ENCODE measurements at places on chromosomes 3 and 15.

DNA sequence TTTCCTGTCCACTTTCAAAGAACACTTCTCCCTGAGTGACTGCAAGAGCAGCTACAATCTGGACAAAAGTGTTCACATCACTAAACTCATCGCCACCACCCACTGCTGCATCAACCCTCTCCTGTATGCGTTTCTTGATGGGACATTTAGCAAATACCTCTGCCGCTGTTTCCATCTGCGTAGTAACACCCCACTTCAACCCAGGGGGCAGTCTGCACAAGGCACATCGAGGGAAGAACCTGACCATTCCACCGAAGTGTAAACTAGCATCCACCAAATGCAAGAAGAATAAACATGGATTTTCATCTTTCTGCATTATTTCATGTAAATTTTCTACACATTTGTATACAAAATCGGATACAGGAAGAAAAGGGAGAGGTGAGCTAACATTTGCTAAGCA, 1.8 kb downstream of the CCRL2 start:
- no peak overlapping the region for H3K27ac ChIP-seq
- no peaks in the 10 kb centered on the region for H3K36me3 ChIP-seq
- DNase-seq: no peak
- no peak overlapping the region for H3K4me3 ChIP-seq

DNA sequence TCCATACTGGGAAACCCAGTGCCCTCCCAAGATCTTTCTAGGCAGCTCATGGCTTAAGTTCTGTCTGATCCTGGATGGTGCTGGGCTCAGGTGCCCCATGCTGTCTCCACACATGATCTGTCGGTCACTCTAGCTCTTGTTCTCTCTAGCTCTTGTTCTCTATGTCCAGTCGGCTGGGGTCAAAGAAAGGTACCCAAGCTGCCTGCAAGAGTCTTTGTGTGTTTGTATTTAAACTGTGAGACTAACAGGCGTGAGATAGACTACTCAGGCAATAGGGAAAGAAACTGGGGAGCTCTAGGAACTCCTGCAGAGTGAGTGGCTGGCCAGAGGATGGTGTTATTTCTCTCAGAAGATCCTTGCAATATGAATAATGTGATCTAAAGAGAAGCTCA, 40.2 kb downstream of the GPR156 start:
- no peak for DNase-seq
- no peaks in the 10 kb centered on the region for H3K36me3 ChIP-seq
- no peaks in the 10 kb centered on the region for H3K4me1 ChIP-seq
- H3K4me3 ChIP-seq: no peak overlapping the region
- no peak overlapping the region for H3K27ac ChIP-seq

DNA sequence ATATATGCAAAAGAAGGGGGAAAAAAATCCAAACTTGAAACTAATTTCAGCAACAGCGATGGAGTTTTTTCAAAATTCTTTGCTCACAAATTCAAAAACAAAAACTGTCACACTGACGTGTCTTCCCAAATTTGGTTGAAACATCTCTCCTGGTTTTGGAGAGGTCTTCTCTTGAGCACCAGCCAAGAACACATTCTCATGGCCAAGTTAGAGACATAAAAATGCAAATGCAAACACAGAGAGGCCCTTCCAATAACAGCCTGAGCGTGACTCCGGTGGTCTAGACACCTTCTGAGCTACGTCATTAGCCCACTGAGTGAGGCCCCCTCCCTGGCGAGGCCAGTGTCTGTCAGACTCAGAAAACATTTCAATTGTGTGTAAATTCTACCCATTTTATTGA, 436.0 kb upstream of the PROK2 start:
- H3K36me3 ChIP-seq: no peaks in the 10 kb centered on the region
- no peaks in the 10 kb centered on the region for H3K4me1 ChIP-seq
- H3K4me3 ChIP-seq: no peak overlapping the region
- DNase-seq: no peak

- no peaks in the 10 kb centered on the region for H3K36me3 ChIP-seq
- no peak for DNase-seq
- H3K4me1 ChIP-seq: no peaks in the 10 kb centered on the region
Measured at GRCh38 chr3:21049334-21050062, 701.5 kb downstream of the ZNF385D start.

GRCh38 chr3:182979103-182979673, 1.1 kb downstream of the DCUN1D1 start:
- no peak overlapping the region for H3K27ac ChIP-seq
- no peaks in the 10 kb centered on the region for H3K27me3 ChIP-seq
- DNase-seq: no peak
- no peaks in the 10 kb centered on the region for H3K36me3 ChIP-seq

GRCh38 chr15:101035611-101036010, 116.5 kb downstream of the LRRK1 start:
- no peaks in the 10 kb centered on the region for H3K4me1 ChIP-seq
- no peaks in the 10 kb centered on the region for H3K27me3 ChIP-seq
- H3K4me3 ChIP-seq: no peak overlapping the region
- DNase-seq: no peak

DNA sequence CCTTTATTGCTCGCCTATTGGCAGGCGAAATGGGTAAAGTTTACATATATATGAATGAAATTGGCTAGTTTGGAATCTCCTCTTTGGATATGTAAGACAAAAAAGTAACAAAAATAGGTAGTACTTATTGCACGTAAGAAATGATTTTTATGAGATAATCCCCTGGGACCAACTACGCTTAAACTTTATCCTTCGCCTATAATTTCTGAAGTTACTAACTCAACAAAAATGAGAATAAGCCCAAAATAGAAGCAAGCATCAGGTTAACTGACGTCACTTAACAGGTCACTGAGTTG, 438 bp upstream of the SLC49A4 start:
- no peaks in the 10 kb centered on the region for H3K27me3 ChIP-seq
- H3K4me1 ChIP-seq: peaks cover 2% of the 10 kb centered on the region
- peak overlapping the region; percentile 55 for H3K4me3 ChIP-seq
- peak overlapping the region; percentile 97 for H3K27ac ChIP-seq
- no peaks in the 10 kb centered on the region for H3K36me3 ChIP-seq

DNA sequence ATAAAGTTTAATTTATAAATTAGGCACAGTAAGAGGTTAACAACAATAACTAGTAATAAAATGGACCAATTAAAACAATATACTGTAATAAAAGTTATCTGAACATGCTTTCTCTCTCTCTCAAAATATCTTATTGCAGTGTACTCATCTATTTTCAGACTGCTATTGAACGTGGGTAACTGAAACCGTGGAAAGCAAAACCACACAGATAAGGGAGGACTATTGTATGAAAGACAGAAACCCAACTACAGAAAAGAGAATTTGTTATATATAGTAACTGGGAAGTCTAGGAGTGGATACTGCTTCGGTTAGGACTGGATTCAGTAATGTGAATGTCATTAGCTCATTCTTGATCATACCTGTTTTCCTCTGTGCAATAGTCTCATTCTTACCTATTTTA, 119.3 kb upstream of the DAZL start:
- H3K4me3 ChIP-seq: no peak overlapping the region
- DNase-seq: no peak
- no peak overlapping the region for H3K27ac ChIP-seq

GRCh38 chr3:177832880-177833279, 635.6 kb upstream of the TBL1XR1 start:
- H3K4me3 ChIP-seq: no peak overlapping the region
- H3K27ac ChIP-seq: no peak overlapping the region
- H3K36me3 ChIP-seq: no peaks in the 10 kb centered on the region
- H3K27me3 ChIP-seq: no peaks in the 10 kb centered on the region
- no peak for DNase-seq

- H3K4me3 ChIP-seq: no peak overlapping the region
- no peaks in the 10 kb centered on the region for H3K36me3 ChIP-seq
- no peaks in the 10 kb centered on the region for H3K27me3 ChIP-seq
- no peak overlapping the region for H3K27ac ChIP-seq
Measured at GRCh38 chr3:20246662-20247061, 60.7 kb upstream of the SGO1 start.

- H3K4me3 ChIP-seq: no peak overlapping the region
- no peaks in the 10 kb centered on the region for H3K27me3 ChIP-seq
- no peak for DNase-seq
- peaks cover 4% of the 10 kb centered on the region for H3K36me3 ChIP-seq
Measured at GRCh38 chr3:125462722-125463299, 57.2 kb downstream of the SNX4 start.

DNA sequence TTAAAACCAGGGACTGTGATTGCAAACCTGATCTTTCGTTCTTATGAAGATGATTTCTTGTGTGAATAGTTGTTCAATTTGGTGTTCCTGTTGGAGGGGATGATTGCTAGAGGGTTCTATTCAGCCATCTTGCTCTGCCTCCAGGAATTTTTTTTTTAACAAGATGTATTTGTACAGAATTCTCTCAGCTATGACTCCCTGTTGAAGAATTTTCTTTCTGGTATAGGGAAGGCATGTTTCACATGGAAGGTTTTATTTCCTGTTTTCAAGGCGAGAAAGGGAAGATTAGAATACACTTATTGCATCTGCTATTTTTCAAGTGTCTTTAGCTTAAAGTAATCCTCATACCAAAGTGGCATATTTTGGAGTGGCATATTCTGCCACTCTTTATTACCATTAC, 5.6 kb upstream of the LRRC34 start:
- H3K36me3 ChIP-seq: no peaks in the 10 kb centered on the region
- no peak overlapping the region for H3K4me3 ChIP-seq
- H3K27ac ChIP-seq: no peak overlapping the region
- H3K4me1 ChIP-seq: no peaks in the 10 kb centered on the region
- H3K27me3 ChIP-seq: no peaks in the 10 kb centered on the region
- no peak for DNase-seq

DNA sequence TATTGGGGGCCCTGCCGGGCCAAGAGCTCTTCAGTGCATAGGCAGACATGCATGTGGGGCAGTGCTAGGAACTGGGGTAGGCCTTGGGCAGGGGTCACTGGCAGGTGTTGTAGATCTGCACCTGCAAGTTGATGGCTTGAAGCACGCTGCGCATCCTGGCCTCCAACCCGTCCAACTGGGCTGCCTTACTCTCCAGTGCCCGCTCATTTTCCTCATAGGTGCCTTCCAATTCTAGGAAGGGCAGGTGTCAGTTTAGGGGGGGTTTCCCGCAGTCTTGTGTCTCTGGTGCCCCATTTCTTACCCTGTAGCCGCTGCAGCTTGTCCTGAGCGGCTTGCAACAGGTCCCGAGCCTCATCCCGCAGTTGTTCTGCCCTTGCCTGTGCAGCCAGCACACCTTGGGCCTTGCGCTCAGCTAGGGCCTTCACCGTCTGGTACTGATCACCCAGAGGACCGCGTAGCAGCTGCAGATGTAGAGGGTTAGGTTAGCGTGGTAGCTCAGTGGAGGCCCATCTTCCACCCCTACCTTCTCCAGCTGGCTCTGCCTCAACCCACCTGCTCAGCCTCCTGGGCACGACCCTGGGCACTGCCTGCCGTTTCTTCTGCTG, 611 bp upstream of the USP19 start:
- H3K27me3 ChIP-seq: no peaks in the 10 kb centered on the region
- H3K4me1 ChIP-seq: peaks cover 9% of the 10 kb centered on the region
- peaks cover 50% of the 10 kb centered on the region for H3K36me3 ChIP-seq

DNA sequence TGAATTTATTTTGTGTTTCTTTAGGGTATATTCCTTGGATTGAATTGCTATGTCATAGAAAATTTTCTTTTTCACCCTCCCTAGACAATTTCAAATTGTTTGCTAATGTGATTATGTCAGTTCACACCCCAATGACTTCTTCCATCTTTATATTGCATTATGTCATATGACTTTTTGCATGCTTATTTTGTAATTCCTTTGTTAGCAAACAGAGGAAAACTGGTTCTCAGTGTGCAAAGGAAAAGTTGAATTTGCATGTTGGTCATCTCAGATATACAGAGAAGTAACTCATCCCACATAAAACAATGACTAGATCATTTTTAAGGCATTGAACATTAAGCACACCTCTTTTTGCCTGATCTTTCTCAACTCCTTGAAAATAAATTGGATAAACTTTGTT, 3.3 kb upstream of the RNF13 start:
- H3K4me3 ChIP-seq: no peak overlapping the region
- H3K4me1 ChIP-seq: peaks cover under 1% of the 10 kb centered on the region
- DNase-seq: no peak
- no peak overlapping the region for H3K27ac ChIP-seq

GRCh38 chr3:5035113-5035512, 55.9 kb downstream of the BHLHE40 start:
- DNase-seq: no peak
- no peaks in the 10 kb centered on the region for H3K27me3 ChIP-seq
- no peaks in the 10 kb centered on the region for H3K36me3 ChIP-seq
- H3K4me1 ChIP-seq: no peaks in the 10 kb centered on the region

GRCh38 chr3:144362126-144362525, 390.5 kb downstream of the DIPK2A start:
- no peak overlapping the region for H3K4me3 ChIP-seq
- no peaks in the 10 kb centered on the region for H3K4me1 ChIP-seq
- H3K36me3 ChIP-seq: no peaks in the 10 kb centered on the region
- DNase-seq: peak; percentile 32

GRCh38 chr3:34155666-34156065, 357.2 kb downstream of the PDCD6IP start:
- H3K36me3 ChIP-seq: no peaks in the 10 kb centered on the region

DNA sequence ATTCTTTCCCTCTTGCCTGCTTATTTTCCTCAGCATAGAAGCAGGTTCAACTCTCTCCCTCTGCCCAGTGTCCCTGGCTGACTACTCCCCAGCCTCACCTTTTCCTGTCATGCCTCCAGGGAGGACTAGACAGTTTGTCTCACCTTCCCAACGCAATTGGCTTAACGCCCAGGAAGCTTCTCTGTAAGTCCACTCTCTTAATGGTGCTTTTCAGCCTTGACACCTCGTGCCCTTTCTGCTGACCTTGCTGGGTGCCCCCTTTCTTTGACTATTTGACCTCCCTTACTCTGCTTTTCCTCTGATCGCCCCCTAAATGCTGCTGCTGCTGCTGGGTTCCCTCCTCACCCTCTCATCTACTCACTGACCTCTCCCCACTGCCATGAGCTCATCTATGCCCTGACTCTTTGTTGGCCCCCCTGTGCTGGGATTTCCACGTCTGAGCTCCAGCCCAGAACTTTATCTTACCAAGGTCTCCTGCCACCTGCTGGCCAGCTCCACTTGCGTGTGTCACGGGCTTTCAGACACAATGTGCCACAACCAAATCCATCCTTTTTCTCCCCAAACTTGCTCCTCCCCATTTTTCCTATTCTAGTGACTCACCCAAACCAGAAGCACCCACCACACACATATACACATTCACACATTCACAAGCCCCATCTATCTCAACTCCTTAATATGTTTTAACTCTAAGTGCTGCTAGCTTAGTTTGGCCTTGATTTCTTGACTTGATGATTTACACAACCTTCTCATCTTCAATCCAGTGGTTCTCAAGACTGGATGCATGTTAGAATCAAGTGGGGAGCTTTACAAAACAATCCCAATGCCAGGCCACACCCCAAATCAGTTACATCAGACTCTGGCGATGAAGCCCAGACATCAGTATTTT, 16.6 kb downstream of the EPB42 start:
- peaks cover 12% of the 10 kb centered on the region for H3K27me3 ChIP-seq
- no peak overlapping the region for H3K27ac ChIP-seq
- peak; percentile 56 for DNase-seq
- no peaks in the 10 kb centered on the region for H3K36me3 ChIP-seq
- H3K4me1 ChIP-seq: no peaks in the 10 kb centered on the region

GRCh38 chr3:11140713-11141104, 13.6 kb upstream of the HRH1 start:
- H3K4me1 ChIP-seq: peaks cover 15% of the 10 kb centered on the region
- no peak overlapping the region for H3K4me3 ChIP-seq

All from fibroblast of lung (primary cell).